ENCODE measurements at places on chromosomes 3 and 15.

- DNase-seq: no peak
Measured at GRCh38 chr15:85950101-85950500, 129.6 kb upstream of the AGBL1 start.

DNA sequence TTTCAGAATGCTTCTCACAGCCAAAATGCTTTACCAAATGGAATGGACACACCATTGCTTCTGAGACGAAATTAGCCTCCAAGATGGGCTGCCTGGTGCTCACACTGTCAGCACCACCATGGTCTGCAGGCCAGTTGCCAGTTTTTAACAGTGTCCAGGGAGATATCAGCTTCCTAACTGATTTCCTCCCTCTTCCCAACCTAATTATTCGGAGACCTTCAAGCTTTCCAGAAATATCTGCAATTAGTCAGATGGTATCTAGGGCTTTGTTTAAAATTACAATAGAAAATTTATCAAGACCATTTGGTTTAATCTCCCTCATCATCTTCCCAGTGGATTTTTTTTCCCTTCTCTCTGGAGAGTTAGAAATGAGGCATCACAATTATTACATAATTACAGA lies 287.5 kb downstream of the ZPLD1 start:
- DNase-seq: no peak

DNA sequence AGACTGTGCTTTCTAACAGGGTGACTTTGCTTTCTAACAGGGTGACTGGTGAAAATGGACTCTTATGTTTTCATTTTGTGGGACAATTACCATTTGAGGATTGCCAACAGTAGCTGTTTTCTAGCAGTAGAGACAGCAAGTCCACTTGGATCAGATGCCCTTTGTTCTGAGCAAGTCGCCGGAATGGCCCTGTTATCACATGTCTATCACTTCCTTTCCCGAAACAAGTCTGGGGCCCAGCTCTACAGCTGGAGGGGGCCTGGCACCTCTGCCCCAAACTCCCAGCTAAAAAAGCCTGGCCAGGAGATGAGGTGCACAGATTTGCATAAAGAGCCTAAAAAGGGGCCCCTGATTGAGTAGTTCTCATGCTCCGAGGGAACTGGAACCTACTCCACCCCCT lies 44.6 kb downstream of the THBS1 start:
- no peak for DNase-seq

GRCh38 chr15:65996901-65997300 lies 127.6 kb downstream of the RAB11A start:
- DNase-seq: no peak

DNA sequence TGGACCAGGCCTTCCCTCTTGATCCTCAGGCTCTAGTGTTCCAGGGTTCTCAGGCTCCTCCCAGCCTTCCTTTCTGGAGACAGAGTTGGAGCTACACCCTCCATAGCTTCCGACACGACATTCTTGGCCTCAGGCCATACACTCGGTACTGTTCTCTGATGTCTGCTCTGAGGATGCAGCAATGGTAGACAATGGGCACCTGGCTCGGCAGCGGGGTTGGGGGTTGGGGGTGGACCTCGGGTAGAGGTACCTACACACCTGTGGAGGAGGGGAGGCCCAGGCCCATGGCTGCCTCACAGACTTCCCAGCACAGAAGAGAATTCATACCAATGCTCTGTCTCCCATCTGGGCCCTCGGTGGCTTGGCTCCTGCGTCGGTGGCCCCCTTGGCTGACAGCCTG lies 21.4 kb downstream of the CCDC13 start:
- DNase-seq: no peak

DNA sequence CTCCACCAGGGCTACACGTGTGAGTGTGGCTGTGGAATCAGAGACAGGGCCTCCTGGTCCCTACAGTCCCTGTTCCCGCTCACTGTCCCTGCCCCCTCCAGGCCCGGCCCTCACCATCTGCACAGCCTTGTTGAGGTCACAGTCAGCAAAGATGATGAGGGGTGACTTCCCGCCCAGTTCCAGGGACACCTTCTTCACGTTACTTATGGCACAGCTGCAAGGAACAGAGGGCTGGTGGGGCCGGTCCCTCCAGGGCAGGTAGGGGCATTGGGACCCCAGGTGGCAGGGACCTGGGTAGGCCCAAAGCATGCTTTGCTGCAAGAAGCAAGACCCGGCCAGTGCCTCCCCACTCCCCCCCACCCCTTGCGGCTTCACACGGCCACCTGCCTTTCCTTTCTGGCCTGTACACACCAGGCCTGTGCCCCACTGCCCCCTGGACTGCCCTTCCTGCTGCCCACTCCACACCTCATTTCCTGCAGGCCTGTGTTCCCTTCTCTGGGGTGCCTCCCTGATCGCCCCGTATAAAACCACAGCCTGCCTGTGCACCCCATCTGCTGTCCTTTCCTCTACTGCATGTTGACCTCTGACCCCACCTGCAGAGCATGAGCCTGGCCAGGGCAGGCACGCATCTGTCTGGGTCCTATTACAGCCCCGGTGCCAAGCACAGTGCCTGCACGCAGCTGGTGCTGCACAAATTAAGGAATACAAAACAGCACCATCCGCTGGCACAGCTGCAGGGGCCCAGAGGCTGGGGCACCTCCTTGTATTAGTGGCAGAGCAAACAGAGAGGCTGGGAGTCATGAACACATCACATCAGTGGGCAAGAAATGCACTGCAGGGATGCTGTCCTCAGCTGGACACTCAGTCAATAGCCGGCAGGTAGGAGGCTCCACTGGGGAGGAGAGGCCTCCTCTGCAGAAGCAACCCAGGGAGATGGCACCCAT lies 30.8 kb upstream of the SLC41A3 start:
- peak; percentile 11 for DNase-seq

DNA sequence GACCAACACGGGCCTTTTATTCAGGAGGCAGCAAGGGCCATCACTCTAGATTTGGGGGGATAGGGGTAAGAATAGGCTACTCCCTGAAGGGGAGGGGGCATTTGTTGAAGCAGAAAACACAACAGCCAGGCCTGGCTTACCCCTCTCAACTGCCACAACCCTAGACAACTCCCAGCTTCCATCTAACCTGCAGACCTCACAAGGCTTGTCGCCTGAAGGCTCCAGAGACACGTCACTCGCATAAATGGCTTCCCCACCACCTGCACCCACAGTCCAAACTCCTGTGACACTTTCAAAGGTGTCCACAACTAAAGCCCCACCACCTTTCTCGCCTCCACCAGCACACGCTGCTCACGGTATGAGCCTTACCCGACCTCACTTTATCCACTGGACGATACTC lies 14.9 kb downstream of the POLG start:
- DNase-seq: no peak

DNA sequence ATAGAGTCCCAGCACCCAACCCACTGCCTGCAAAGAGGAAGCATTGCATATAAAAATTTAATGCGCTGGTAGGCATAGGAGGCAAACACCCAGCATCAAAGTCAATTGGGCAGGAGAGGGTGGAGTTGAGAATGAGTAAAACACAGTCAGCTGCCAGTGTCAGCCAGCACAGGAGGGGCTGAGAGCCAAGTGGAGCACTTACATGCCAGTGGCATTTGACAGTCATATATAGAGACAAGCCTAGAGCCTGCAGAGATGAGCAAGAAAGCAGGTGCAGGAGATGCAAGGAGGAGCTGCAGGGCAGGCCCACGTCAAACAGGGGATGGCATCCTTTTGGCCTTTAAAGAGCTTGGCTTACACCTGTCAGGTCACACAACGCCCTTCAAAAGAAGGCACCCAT lies 27.6 kb upstream of the ZFAND6 start:
- no peak for DNase-seq

GRCh38 chr3:11692532-11692813 lies 48.8 kb upstream of the VGLL4 start:
- DNase-seq: no peak

GRCh38 chr15:36331531-36332275 lies 247.7 kb upstream of the CDIN1 start:
- no peak for DNase-seq

GRCh38 chr3:99470841-99471240 lies 167.6 kb upstream of the COL8A1 start:
- no peak for DNase-seq

- no peak for DNase-seq
Measured at GRCh38 chr3:78644847-78645246, 1123.0 kb downstream of the ROBO1 start.

GRCh38 chr15:52128568-52128967 lies 16.0 kb upstream of the BCL2L10 start:
- no peak for DNase-seq

GRCh38 chr3:173725507-173725906 lies 328.0 kb downstream of the NLGN1 start:
- DNase-seq: no peak

- DNase-seq: no peak
Measured at GRCh38 chr3:186782542-186783057, 777 bp upstream of the EIF4A2 start.

DNA sequence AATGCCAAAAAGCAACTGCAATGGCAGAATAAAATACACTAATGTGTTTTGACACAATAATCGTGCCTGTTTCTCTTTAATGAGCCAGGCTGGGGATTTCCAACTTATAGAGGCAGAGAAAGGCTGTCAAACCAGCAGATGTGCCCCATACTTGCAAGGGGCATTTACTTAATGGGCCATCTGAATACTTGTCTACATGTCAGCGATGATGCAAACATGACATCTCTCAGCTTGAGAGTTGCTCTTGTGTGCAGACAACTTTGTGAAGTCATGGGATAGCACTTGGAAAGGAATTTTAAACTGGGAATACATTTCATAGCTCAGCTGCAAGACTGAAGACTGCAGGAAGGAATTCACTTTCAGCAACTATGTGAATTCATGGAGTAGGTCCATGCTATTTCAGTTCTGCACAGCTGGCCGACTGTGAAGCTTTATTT lies 127.4 kb upstream of the ADAMTS9 start:
- no peak for DNase-seq

- no peak for DNase-seq
Measured at GRCh38 chr3:106611841-106612240, 743.0 kb upstream of the CBLB start.

DNA sequence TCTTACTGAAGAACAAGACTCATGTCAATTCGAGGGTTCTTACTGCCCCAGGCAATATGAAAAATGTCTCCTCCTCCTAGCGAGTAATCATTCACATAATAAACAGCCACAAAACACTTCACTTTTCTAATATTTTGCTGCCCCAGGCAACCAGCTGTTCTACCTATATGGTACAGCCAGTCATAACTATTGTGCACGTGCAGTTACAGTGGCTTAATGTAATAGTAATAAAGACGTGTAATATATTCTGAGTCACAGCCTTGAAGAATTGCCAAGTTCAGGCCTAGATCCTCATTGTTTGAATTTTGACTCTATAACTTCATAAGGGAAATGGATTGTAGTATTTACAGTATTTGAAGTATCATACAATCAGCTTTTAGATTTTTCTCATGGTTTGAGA lies 1250.0 kb upstream of the GBE1 start:
- DNase-seq: no peak

GRCh38 chr3:122091602-122092295 lies 36.6 kb downstream of the CD86 start:
- no peak for DNase-seq

DNA sequence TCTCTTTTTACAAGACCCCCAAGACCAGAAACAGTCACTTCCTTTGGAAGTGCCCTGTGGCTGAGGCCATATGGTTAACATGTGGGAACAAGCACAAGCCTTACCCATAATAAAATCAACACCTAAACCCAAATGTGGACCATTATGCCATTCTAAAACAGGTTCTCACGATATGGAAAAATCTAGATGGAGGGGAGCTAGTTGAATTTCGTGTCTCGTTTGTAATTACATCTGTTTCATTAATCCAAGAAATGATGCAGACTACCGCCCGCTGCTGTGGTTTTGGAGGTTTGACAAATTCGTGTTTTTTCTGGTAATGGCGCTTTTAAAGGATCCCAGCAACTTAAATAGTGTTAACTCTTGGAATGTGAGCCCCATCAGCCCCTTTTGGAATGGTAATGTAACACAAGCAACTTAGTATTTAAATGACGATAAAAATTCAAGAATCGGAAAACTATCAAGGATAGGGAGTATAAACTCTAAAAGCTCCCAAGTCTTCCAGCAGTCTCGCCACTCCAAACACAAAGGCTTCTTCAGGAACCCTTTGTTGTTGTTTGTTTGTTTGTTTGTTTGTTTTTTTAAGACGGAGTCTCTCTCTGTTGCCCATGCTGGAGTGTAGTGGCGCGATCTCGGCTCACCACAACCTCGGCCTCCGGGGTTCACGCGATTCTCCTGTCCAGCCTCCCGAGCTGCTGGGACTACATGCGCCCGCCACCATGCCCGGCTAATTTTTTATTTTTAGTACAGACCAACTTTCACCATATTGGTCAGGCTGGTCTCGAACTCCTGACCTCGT lies 1.1 kb downstream of the CNBP start:
- DNase-seq: no peak

GRCh38 chr15:79376383-79376782 lies 55.8 kb upstream of the MINAR1 start:
- no peak for DNase-seq
